Sigmoid colon (tissue), 7 donors: ENCODE measurements at places on chromosomes 4 and X.

GRCh38 chr4:99574530-99575324 is at the start of gene MTTP:
Gene MTTP, plus strand, starts transcription at chr4:99574824. Its CDS starts 86 bp downstream, at chr4:99574910.
- DNase-seq: no peak

GRCh38 chrX:123818243-123818642 is 41.6 kb upstream of the XIAP start:
- no peak for DNase-seq

DNA sequence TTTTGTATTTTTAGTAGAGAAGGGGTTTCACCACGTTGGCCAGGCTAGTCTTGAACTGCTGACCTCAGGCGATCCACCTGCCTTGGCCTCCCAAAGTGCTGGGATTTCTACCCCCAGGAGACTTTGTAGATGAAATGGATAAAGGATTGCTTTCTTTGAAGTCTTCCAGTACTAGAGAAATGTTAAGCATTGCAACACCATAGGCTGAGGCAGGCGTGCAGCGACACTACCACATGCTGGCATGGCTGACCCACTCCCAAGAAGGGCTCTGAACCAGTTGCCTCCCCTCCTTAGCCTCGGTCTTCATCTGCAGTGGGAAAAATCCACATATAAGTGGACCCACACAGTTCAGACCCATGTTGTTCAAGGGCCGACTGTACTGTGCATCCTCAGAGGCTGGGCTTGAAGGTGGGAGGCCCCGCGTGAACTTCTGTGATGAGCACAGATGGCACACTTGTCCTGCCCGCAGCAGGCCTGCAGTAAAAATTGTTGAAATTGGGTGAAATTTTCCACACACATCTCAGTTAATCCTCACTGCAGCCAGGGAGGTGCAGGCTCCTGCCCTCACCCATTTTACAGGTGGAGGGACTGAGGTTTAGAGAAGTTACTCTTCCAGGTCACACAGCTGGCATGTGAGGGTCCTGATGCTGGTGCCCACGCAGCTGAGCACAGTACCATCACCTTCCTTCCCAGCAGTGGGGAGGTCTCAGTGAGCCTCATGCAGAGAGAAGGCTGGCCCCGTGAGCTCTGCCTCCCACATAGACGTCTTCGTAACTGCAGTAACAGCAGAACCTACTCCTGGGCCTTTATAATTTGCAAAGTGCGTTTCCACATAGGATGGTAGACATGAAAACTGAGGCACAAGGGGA is 35.5 kb downstream of the HTRA3 start:
- DNase-seq: peak; percentile 27

- no peak for DNase-seq
Measured at GRCh38 chr4:15303052-15303641, 124.7 kb upstream of the C1QTNF7 start.

- no peak for DNase-seq
Measured at GRCh38 chr4:146486565-146486964, 35.2 kb downstream of the SLC10A7 start.

DNA sequence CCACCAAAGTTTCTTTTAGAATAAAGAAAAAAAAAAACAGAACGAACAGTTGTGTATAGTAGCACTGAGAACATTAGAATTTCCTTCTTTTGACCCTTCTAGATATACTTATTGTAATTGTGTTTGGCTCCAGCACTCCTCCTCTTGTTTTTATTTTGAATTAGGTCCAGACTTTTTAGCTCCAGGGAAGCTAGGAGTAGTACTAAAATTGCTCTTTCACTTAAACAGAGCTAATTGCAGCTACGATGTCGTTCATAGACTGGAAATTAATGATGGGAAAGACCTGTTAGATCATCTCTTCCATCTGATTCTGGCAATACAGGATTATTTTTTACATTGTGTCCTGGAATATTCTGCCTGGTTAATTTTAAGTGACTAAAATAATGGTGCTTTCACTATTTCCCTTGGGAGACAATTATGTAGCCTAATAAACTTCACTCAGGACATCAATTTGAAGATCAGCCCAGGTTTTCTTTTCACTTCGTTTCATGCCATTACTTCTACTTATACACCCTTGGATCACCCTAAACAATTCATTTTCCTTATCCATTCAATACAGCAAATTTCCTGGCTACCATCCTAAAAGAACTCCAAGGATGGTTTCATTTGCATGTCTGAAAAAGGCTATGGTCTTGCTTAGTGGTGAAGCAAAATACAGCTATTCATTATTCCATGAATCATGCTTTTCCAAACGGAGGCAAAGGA is 480.8 kb upstream of the TECRL start:
- DNase-seq: no peak

GRCh38 chr4:180203349-180203748 is 2039.9 kb upstream of the TENM3 start:
- DNase-seq: no peak

- no peak for DNase-seq
Measured at GRCh38 chr4:153131596-153131995, 72.6 kb upstream of the TRIM2 start.

DNA sequence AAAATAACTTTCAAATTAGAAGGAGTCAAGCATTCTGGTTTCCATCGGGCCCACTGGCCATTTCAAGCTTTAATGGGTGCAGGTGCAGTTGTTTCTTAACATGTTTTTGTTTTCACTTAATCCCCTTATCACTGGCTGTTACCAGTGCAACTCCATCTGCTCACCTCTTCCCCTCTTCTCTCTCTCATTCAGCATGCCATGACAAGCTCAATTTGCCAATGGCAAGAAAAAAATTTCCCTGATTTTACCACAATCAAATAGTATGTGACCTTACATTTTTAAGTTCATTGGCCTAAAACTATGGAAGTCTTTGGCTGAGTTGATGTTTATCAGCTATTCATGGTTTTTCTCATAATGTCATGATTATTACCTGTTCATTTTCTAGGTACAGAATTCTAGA is 299.1 kb upstream of the BMP3 start:
- no peak for DNase-seq

DNA sequence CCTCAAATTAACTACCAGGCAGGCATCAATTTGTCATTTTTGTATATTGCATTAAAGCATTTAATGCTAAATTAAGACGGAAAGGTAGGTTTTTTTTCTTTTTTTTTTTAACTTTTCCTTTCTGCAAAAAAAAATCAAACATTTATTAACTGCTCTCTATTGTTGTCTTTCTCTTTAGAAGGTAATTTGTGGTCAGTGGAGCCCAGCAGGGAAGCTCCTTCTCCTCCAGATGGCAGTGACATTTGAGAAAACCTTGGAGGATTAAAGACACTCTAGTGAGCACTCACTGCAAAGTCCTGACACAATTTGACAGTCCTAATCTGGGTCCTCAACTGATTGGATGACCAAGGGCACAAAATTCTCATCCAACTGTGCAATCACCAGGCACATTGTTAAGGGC is 102.4 kb downstream of the SLIT2 start:
- no peak for DNase-seq

DNA sequence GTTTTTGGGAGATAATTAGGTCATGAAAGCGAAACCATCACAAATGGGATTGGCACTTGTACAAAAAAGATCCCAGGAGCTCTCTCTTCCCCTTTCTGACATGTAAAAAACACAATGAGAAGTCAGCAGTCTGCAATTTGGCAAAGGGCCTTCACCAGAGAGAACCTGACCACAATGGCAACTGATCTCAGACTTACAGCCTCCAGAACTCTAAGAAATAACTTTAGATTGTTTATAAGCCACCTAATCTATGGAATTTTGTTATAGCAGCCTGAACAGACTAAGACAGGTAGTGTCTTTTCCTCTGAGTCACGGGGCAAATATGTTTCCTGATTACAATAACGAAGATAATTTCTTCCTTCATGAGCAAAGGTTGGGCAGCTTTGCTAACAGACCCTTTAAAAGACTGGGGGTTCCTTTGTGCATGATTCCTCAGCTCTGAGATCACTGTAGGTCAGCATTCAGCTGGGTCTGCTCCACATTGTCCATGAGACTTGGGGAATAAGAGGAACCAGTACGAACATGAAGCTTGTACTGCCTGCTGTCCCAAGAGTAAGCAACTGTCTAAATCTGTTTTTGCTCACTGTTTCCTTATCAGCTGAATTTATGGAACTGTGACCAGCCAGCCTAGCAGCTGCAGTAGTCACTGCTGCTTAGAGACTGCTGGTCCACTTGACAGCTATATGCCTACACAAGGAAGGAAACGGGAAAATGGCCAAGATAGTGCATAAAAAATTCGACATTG is 191.6 kb downstream of the ANAPC10 start:
- no peak for DNase-seq

DNA sequence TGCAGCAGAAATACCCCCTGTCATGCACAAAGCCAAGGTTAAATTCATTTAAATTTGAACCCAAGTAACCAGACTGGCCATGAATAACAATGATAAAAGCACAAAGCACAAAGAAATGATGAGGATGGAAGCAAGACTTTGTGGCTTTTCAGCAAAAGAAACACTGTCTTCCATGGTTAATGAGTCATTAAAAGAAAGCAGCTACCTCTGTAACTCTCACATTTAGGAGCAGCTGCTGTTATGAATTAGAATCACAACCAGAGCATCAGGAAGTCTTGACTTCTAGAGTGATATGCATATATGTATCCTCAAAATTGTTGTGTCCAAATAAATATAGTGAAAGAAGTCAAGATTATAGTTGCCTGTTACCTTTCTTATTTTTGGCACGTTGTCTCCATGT is 70.7 kb upstream of the RPS6KA6 start:
- no peak for DNase-seq

DNA sequence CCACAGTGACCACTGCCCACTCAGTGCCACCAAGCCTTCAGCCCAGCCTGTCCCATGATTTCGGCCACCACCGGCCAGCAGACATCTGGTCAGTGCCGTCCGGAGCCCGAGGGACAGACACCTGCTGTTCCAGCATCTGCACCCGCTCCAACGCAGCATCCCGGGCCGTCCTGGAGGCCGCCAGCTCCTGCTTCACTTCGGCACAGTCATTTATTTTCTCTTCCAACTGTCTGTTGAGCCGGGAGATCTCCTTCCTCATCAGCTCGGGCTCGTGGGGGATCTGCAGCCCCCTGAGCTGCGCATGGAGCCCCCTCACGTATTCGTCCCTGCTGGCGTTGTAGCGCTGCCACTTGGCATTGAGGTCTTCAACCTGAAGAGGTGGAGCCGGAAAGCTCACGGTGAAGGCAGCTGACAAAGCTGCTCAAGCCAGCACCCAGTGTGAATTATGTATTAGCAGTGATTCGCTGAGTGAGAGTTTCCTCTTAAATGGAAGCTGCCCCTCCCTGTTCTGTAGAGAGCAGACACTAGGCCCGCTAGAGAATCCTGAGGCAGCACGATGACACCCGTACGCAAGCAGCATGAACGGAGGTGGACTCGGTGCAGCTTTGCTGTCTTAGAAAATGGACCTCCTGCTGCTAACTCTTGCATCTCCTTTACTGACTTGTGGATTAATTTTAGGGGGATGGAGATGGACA is 11.4 kb downstream of the TNIP2 start:
- DNase-seq: no peak

DNA sequence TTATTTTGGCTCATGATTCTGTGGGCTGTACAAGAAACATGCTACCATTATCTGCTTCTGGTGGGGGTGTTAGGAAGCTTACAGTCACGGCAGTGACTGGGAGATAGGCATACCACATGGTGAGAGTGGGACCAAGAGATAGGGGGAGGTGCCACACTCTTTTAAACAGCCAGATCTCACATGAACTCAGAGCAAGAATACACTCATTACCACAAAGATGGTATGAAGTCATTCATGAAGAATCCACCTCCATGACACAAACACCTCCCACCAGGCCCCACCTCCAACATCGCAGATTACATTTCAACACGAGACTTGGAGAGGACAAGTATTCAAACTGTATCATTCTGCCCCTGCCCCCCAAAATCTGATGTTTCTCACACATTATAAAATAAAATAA is 2396.7 kb downstream of the PCDH7 start:
- DNase-seq: no peak

DNA sequence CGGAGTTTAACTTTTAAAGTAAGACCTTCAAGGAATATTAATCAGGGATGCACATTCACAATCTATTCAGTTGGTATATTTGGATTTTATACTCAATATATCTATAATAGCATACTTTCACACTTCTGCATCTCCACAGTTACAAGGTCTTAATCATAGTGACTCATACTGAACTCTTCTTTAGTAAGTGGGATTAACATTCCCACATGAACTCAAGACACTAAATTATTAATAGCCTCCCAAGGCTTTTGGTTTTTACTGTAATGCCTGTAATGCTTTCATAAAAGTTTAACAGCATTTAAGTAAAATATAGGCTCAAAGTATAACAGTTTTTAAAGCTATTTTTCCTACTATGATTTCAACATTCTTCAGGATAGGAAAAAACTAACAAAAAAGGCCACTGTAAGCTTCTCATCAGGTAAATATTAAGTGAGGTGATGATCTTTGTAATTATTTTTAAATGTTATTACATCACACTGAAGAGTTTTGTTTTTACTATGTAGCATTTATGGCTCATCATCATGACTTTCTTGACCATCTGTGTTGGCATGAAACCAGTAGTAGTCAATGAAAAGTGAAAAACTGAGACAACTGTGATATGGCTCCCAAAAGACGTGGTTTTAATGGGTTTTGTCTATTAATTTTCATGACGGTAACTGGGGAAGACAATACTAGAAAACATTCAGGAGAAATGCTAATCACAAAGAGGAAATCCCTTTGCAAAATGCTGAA is 91.5 kb upstream of the GALNT7 start:
- DNase-seq: no peak

DNA sequence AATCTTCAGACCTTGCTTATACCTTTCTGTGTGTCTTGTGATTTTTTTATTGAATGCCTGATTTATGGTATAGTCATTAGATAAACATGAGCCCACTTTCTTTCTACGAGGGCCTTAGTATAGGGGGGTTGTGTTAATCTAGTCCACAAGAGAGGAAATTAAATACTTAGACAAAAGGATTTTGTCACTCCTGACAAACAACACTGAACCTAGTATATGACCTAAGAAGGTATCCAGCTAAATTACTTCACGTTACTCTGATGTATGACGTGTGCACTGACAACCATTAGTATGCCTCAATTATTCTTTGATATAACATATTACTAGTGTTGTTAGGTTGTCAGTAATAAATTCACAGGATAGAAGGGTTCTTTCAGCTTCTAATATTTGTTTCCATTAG is 2.8 kb upstream of the PRR27 start:
- no peak for DNase-seq

- peak; percentile 21 for DNase-seq
Measured at GRCh38 chr4:636628-637159, 11.3 kb downstream of the PDE6B start.

GRCh38 chrX:71652405-71652804 is 14.9 kb upstream of the LOC101059915 start:
- no peak for DNase-seq

DNA sequence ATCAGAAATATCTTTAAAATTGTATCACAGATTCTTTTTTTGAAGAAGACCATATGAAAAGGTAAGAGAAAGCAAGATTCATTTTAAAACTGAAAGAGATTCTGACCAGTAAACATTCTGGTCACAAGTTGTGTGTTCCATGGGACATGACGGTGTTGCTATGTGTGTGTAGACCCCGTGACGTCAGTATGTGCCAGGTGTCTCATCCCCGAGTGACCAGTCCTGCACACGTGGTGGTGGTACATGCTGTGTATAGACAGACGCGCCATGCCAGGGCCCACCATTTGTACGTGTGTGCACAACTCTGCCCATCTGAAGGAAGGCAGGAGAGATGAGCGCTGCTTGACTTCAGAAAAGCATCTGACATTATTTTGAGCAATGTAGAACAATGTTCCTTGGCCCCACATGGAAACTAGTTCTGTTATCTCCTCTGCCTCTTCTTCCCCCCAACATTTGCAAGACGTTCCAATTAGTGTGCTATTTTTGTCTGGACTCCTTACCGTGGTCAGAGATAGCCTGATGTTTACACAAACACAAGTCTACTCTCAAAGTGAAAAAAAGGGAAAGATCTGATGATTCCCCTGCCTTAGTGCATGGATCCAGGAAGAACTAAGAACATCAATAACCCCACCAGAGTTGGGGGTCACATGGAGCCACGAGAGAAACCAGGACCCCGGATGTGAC is 51.2 kb downstream of the IRF2 start:
- DNase-seq: no peak
